Activated naive CD4-positive, alpha-beta T cell treated with anti-CD3 and anti-CD28 coated beads, Interleukin-2, amount 10 ng/mL, durations not matched to agents 7 days and 5 days (primary cell): ENCODE measurements at places on chromosomes 4 and X.

GRCh38 chrX:78517124-78517523 is 142.0 kb downstream of the RTL3 start:
- peak; percentile 71 for DNase-seq

GRCh38 chr4:24607334-24607733 is 23.0 kb upstream of the DHX15 start:
- DNase-seq: no peak

DNA sequence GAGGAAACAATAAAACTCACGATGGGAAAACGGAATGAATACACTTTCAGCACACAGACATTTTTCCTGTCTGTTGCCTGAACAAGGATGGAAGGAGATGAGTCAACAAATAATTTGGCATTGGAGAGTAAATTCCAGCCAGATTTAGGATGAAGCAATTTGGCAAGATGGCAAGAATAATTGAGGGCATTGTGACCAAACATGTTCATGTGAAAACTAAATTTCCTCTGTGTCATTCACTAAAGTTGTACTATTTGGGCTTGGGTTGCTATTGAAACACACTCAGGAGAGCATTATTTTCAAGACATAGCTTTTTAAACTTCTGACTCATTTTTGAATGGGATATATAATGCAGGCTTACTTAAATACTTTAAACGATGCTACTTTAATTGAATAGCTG is 1614.4 kb downstream of the PCDH19 start:
- DNase-seq: no peak

DNA sequence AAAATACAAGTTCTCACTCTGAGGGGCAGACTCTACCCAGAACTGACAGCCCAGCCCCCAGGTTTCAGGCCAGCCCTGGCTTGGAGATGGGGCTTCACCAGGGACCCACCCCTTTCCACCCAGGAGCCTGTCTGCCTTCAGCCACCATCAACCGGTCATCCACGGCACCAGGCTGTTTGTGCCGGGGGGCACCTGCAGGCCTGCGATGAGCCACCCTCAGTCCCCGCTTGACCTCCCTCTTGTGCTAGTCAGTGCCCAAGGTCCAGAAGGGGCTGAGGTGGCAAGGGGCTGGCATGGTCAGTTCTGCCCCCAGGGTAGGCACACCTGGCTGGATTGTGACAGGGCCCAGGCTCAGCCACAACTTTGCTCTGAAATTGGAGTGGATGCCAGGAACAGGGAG is 82.1 kb downstream of the ADRA2C start:
- no peak for DNase-seq

DNA sequence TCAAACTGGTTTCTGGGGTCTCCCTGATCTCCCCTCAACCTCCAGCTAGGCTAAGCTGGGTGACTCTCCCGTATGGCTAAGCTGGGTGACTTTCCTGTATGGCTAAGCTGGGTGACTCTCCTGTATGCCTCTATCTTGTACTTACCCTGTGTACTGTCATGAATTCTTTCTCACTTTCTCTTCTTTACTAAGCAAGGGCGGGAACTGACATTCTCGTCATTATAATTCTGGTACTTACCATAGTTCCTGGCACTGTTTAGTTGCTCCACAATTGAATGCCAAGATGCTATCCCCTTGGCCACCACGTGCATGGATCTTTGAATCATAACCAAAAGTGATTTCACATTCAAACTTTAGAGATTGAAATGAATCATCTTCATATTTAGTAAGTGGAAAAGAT is 8.8 kb downstream of the INTU start:
- no peak for DNase-seq
